Heart right ventricle (tissue), 16 donors: ENCODE measurements at places on chromosomes 4 and X. TPM values are rescaled to one million over a fixed set of nuclear protein-coding genes. Genes with fewer than 3 reads are reported as not detected.

The TMEM31 gene
- total RNA-seq, result not detected

The PCYT1B gene
- not detected for total RNA-seq

The SLC10A7 gene
- 4.4 TPM for total RNA-seq

The DACH2 gene
- not detected for total RNA-seq

The MTTP gene
- 2.6 TPM for total RNA-seq

The SYTL4 gene
- total RNA-seq, result 1.3 TPM

The HSFX1 gene
- 3.0 TPM for total RNA-seq

DNA sequence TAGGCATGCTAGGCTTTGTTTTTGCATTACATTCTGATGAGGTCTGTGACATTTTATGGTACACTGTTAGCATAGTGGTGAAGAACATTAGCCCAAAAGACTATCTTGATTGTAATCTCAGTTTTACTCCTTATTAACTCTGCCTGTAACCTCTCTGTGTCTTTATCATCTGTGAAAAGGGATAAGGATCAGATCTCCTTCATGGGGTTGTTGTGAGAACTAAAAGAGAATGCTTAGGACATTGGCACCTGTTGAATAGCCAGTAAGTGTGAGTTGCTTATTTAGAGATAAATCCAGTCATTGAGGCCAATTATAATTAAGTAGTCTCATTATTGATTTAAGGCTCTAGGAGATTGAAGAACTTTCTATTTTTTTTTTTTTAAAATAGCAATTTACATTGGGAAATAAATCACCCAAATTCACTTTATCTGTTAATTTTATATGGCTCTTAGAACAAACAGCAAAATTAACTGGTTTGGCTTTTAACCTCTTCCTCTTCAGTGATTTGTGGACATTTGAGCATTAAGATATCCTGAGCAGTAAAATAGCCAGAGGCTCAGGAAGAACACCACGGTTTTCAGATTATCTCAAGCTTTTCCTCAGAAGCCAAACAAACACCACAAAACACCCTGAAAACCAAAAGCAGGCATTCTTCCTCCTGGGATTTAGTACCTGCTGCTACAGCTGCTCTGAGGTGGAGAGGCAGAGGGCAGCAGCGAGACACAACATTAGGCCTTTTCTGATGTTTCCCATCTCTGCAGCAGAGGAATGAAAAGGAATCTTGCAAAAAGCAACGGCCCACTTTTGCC lies 192.9 kb downstream of the ARHGAP10 start:
- peak; percentile 19 for DNase-seq

DNA sequence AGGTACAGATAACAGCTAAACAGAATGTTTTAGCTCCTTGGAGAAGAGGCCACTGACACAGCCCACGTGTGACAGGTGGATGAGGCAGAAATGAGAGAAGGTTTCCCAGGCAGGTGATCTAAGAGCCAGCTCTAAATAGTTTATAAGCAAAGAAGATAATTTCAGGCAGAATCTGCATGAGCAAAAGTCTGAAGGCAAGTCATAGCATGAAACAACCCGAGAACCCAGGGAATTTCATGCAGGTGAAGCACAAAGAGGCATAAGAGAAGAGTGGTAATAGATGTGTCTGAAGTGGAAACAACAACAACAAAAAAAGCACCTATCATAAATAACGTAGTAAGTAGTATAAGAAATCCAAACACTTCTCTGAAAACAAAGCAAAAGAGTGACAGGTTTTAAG lies 275.8 kb upstream of the CPEB2 start:
- DNase-seq, result no peak

- no peak for DNase-seq
Measured at GRCh38 chr4:47383829-47384427, 79.6 kb downstream of the COMMD8 start.

- no peak for DNase-seq
Measured at GRCh38 chrX:124240422-124240821, 92.0 kb upstream of the TEX13D start.

DNA sequence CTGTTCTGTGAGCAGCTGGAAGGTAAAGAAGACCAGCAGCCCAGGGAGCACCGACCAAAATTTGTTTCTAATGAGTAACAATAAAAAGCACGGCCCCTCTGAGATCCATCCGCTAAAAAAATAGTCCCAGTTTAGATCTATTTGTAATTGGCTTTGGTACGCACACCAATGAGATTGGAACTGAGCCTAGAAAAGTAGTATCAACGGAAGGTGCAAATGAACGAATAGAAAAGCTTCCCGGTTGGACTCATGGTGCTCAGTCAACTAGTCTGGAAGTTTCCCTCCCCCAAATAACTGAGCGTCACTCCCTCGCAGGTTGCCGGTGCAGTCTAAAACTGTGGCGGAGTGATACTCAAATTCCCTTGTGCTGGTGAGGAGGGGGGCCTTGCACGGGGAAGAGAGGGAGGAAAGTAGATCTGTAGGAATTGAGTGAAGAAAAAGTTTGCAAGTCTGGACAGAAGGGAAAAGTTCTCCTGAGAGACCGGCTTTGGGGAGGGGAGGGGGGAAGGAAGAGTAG lies at the start of gene COL4A5:
Gene COL4A5, plus strand, starts transcription at position 413 of the 517 bp plus-strand sequence. CDS start 288 bp downstream, outside the sequence.
- DNase-seq, result peak; percentile 48

DNA sequence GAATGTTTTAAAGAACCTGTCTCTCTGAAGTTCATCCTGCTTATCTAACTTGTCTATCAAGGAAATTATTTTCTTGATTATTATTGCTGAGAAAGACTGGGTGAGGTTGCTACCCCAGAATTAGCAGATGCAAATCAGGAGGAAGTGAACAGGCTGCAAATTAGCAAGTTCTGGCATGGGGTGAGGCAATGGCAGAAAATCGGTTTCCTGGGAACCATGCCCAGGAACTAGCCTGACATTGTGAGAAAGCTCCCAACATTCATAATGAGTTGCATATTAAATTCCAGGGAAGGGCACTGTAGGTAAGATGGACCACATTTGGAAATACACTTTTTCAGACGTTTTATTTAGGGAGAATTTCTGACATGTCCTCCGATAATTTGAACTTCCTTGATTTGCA lies 11.6 kb downstream of the ARSF start:
- no peak for DNase-seq

GRCh38 chrX:45485719-45486118 lies 285.0 kb upstream of the DIPK2B start:
- DNase-seq, result no peak

- no peak for DNase-seq
Measured at GRCh38 chr4:122156819-122157218, 4.7 kb downstream of the BLTP1 start.

GRCh38 chrX:78119521-78120227 lies 15.6 kb downstream of the PGK1 start:
- DNase-seq, result no peak

- no peak for DNase-seq
Measured at GRCh38 chr4:163042306-163042705, 124.4 kb downstream of the NAF1 start.

- DNase-seq, result no peak
Measured at GRCh38 chr4:117623326-117623725, 411.0 kb upstream of the NDST3 start.

DNA sequence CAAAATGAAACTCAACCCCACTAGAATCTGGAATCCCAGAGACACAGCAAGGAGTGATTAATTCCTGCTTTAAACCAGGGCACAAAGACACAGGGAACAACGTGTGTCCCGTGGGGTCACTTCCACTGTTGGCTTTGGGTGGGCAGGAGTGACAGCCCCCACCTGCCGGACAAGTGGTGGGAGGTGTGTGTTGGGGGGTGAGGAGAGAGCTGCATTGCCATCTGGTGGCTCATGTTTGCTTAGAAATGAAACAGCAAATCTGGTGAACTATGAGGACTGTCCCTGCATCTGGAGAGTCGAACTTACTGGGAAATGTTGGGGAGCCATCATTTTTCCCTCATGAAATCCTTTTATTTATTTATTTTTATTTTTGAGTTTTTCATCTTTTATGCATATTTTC lies 75.9 kb upstream of the AFAP1 start:
- no peak for DNase-seq

- DNase-seq, result no peak
Measured at GRCh38 chrX:56757327-56757726, 28.3 kb downstream of the NBDY start.

- no peak for DNase-seq
Measured at GRCh38 chr4:119151161-119151560, 15.5 kb downstream of the MYOZ2 start.

- DNase-seq, result peak; percentile 36
Measured at GRCh38 chr4:141132072-141132708, 1.1 kb downstream of the RNF150 start.

DNA sequence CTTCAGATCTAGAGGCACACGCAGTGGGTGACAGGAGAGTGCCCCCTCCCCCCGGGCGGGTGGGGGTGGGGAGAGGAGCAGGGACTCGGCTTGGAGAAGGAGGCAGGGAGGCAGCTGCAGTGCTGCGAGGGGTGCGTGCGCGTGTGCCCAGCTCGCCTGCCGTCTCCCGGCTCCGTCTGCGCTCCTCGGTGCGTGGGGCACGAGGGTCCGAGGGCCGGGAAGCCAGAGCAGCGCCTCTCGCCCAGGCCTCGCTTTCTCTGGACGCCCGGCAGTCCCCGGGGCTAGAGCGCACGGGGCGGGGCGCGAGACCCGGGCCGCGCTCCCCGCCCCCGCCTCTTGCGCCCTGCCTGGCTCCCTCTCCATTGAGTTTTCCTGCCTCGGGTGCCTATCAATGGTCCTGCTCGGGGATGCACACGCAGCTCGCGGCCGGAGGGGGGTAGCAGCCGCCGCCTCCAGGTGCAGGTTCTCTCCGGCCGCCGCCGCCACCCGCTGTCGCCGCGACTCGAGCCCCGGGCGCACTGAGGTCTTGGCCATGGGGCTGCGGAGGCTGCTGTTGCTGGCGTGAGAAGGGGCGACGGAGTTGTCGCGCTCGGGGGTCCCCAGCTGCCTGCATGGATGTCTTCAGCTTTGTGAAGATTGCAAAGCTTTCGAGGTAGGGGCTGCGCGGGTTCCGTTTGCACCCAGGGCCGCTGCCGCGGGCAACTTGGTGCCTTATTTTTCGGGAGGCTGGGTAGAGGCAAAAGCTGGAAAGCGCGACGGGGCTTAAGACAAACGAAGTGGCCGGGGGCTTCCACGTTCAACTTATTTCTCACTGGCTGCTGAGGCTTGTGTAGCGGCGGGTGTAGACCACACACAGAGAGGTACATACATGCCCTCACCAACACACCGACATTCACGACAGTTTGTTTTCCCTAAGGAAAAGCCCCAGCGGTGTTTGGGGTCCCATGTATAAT lies at the start of gene FRMPD4:
Gene FRMPD4, plus strand, starts transcription at position 113 of the 953 bp plus-strand sequence. Its CDS starts 499 bp downstream, at position 612.
- peak; percentile 9 for DNase-seq

- DNase-seq, result no peak
Measured at GRCh38 chr4:157600583-157600982, 380.1 kb downstream of the GRIA2 start.

DNA sequence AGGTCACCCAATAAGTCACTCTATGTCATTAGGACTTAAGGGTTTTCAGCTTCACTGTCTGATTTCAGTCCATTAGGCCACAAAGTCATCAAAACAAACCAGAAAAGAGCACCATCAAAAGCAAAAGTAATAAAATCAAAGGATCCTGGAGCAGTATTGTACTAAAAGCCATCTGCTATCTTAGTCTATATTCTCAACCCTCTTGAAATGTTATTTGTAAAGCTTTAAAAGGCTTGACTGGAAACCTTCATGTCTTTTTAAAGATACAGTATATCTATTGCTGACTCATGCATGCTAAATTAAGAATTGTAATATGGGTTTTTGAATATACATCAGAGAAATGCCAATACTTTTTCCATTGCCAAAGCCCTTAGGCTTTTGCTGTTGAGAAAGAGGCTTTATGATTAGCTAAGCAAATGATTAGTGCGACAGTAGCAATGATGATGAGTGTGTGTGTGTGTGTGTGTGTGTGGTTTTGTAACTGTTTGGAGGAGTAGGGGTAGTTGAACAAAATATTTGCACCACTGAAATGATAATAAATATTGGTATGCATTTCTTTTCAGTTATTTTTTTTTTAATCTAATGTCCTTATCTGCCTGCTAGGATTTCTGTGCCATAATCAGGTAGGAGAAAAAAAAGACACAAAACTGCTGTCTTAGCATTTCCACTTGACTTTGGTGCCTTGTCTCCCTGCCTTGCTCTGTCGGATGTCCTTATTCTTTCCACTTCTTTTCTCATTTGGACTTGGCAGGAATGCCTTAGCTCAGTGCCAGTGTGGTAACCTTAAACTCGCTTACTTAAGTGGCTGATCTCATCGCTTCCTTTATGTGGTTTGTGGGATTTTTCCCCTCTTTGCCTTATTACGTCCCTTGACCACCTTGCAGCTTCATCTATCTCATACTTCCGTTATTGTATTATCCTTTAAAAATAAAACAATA lies 119.7 kb downstream of the PCDH7 start:
- DNase-seq, result no peak

GRCh38 chrX:111445485-111445884 lies 33.5 kb upstream of the DCX start:
- no peak for DNase-seq

- DNase-seq, result no peak
Measured at GRCh38 chrX:37378404-37378803, 29.2 kb downstream of the PRRG1 start.

DNA sequence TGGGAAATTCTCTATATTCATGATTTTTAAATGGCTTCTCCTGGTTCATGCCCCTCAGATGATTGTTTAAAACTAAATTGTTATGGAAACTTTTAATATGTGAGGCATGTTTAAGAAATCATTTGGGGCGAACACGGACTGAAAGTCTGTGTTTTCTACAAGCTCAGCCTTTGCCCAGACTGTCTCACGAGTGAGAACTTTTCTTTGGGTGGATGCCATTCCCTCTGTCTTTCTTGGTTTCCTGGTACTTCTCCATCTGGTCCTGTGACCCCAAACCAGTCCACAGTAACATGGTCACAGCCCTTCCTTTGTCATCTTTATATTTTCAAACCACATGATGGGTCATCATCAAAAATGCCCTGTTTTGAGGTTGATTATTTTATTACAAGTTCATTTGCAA lies 186.6 kb upstream of the GNPDA2 start:
- no peak for DNase-seq

DNA sequence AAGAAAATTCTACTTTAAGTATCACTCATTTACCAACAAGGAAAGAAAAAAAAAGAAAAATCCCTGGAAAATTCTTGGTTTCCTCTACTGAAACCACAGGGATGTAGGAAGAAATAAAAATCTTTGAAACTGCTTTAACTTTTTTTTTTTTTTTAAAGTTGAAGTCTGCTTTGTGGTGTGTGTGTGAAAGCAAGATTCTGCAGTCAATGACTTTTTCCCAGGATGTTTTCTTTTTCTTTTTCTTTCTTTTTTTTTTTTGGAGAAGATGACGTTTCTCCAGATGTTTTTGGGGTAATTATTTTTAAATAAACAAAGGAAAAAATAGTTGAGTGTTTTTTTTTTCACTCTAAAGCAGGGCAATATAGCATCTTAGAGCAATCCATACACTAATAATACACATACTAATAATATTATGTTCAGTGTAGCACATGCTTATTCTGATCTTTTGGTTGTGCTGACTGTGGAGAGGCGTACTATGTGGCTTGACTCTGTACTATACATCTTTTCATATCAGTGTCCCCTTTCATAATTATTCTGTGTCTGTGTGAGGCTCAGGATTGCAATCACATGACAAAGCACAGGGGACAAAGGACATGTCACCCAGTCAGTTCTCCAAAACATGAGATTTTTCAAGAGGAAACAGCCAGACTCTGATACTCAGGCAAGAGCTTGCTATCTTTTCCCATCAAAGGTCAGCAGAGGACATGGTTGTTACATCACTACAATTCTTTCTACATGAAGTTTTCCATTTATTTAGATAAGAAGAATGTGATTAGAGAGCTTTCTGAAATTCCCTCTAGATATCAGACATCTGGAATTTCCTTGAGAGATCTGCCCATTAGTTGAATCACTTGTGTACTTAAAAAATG lies 111.0 kb downstream of the PDE5A start:
- peak; percentile 26 for DNase-seq

GRCh38 chr4:57305836-57306235 lies 195.7 kb upstream of the IGFBP7 start:
- no peak for DNase-seq
